Caudate nucleus (tissue), 63 donors: ENCODE measurements at places on chromosomes 16 and 17.

DNA sequence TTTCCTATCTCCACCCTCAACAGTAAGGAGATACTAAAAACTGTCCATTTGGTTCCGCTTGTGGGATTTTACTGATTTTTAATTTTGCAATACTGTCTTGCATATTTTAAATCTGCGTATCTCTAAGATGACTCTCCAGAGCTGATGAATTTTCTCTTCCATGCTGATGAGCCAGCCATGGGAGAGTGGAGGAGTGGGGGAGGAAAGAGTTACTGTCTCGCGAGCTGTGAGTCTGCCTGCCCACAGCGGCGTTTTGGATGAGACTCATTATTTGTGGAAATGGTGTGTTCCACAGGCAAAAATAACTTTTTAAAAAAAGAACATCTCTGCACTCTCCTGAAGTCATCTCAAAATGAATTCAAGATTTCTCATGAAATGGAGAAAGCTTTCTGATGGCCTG is 34.6 kb upstream of the MYOCD start:
- DNase-seq, result no peak

DNA sequence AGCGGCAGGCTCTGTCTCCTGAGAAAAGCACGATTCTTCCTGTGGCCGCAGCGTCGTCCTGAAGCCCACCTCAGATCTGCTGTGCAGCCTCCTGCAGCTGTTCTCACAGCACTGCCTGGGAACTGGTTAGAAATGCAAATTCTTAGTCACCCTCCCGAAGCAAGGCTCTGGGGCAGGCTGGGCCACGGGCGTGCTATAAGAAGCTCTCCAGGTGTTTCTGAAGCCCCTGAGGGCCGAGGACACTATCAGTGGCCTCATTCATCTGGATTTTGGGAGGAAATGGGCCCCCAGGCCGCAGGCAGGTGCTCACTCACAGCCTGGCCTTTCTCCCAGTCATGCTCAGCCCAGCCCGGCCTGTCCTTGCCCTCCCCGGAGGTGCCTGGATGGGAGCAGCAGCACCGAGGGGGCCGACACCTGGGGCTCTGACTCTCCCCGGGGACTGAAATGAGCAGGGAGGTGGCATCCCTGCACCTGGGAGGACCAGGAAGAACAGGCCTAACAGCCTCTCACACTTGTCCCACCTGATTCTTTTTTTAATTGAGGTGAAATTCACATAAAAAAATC is 10.4 kb upstream of the NLRC3 start:
- DNase-seq, result no peak

DNA sequence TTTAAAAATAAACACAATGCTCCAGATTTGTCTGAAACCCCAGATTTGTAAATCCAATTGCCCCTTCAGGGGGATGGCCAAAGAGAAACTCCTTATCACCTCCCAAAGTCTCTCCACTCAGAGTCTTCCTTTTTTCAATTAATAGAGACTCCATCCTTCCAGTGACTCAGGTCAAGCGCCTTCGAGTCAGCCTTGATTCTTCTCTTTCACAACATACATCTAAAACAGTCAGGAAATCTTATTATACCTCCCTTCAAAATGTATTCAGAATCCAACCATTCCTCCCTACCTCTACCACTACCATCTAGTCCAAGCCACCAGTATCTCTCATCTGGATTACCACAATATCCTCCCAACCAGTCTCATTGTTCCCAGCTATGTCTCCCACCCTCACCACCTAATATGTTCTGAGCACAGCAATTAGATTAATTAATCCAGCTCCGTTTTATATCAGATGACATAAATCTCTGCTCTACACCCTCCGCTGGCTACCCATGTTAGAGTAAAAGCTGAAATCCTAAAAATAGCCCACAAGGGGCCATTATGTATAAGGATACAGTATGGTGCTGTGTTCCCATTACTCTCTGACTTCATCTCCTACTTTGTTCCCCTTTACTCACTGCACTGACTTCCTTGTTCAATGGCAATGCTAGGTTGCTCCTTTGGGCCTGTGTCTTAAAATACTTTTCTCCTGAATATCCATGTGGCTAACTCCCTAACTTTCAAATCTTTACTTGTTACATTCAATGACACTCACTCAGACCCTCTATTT is 11.8 kb downstream of the SIAH1 start:
- no peak for DNase-seq

- no peak for DNase-seq
These were observed 259.4 kb upstream of the AXIN2 start for GRCh38 chr17:65820811-65821210.

DNA sequence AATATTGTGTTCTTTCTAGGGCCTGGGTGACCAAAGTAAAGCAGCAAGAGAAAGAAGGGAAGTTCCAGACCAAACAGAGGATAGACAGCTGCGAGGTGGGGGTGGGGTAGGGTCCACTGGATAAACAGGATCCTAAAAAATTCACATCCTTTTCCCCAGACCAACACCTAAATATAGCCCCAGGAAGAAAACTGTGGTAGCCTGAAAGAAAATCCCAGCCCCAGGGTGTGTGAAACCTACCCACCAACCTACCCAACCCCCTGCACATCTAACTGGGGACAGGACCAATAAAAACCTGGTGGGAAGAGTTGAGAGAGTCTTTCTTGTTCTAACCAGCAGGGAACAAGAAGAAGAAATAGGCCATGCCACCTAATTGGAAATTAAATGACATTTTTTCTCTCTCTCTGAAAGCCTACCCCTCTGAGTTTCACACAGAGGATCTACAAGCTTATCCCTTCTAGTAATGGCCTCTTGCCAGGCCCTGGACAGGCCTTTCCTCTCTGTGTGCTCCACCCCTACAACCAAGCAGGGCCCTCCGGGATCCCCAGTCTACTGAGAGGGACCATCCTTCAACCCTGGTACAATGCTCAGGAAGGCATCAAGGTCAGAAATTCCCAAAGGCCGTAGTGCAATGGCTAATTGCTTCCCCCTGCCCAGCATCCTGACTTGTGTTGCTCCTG is 12.0 kb downstream of the MYO18A start:
- no peak for DNase-seq

GRCh38 chr17:8791248-8791909 is 7.8 kb downstream of the MFSD6L start:
- DNase-seq, result no peak

DNA sequence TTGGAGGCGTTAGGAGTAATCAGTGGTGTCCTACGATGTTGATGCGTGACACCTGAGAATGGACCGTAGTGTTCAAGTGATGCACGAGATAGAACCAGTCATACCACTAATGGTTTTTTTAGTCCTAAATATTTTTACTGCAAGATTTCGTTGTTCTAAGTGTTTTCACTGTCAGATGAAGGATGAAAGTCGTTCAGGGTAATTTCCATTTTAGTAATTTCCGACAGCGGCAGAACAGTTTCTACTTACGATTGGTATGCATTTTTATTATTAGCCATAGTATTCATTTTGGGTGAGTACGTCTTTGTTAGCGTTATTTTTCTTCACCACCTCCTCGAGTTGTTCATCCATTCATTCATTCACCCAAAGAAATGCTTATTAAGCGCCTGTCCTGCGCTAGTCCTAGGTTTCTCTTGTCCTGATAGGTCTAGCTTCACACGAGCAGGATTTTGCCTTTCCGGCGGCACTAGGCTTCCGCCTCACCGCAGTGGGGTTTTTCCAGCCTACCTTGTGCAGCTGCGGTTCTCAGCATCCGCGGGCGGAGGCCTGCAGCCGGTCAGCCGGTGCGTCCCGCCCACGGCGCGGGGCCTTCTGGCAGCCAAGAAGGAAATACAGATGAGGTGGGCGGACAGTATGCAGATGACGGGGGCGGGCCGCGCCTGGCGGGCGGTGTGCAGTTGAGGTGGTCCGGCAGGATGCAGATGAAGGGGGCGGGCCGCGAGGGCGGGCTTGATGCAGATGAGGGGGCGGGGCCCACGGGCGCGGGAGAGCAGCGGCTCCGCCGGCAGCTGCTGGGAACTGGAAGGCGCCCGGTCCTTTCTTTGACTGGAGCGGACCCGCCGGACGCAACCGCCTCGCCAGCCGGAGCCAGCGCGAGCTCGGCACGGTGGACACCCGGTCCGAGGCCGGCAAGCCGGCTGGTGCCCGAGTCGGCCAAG is 146.4 kb downstream of the SPECC1 start:
- DNase-seq, result peak; percentile 77

GRCh38 chr17:11825572-11826209 is 171.6 kb downstream of the ZNF18 start:
- no peak for DNase-seq

DNA sequence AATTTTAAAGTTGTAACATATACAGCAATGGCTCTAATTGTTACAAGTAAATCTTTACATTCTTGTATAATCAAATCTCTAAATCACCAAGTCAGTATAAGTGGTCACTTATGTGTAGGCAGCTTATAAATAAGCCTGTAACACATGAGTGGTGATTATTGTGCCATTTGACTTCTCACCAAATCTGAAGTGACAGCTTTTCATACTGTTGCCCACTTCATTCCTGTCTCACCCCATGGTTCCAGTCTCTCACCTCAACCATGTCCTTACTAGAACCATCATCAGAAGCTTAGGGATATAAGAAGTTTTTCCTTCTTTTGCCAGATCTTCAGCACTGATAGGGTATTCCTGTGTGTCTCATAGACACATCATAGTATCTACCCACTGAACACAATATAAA is 23.5 kb downstream of the TNRC6A start:
- DNase-seq, result no peak

GRCh38 chr17:2138761-2139160 is 83.9 kb downstream of the HIC1 start:
- DNase-seq, result no peak

GRCh38 chr17:78020717-78021108 is 62.2 kb downstream of the TNRC6C start:
- no peak for DNase-seq

GRCh38 chr16:84459941-84460405 is 44.5 kb downstream of the MEAK7 start:
- no peak for DNase-seq

- no peak for DNase-seq
These were observed 59.9 kb downstream of the TAOK1 start for GRCh38 chr17:29449865-29450671.

DNA sequence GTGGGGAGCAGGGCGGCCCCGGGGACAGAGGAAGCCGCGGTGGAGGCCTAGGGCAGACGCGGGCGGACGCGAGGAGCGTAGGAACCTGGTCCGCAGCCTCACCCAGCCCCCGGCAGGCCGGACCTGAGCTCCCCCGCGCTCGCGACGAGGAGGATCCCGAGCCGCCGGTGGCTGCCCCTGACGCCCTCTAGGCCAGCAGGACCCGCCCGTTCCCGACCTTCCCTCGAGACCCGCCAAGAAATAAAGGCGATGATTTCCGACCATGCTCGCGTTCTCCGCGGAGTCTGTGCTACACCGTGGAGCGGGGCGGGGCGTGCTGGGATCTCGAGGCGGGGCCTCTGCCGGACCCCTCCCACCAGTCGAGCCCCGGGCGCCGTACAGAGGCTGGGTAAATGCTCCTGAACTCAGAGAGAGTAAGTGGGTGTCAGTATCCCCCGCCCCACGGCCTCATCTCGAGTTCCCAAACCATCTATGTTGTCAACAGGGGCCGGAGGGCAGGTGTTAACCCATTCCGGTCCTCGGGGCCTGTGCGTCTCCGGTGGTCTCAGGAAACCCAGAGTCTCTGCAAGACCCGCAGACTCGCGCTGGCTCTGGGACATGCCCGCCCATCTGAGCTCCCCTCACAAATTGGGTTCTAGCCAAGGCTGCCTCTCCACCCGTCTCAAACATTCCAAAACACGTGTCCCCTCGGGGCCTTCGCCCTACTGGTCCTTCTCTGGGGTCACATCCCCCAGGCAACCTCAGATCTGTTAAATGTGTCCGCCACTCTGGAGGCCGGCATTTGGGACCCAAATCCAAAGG is 13.7 kb downstream of the SYCE1L start:
- no peak for DNase-seq

- DNase-seq, result no peak
These were observed 447.8 kb upstream of the GOT2 start for GRCh38 chr16:59181821-59182420.

DNA sequence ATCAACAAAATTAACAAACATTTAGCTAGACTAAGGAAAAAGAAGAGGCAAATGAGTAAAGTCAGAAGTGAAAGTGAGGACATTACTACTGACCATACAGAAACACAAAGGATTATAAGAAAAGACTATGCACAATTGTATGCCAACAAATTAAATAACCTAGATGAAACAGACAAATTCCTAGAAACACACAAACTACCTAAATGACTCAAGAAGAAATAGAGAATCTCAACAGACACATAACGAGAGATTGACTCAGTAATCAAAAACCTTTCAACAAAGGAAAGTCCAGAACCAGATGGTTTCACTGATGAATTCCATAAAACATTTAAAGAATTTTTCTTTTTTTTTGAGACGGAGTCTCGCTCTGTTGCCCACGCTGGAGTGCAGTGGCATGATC is 35.7 kb upstream of the MYLK3 start:
- DNase-seq, result no peak

GRCh38 chr16:54930869-54931119 is 129 bp downstream of the IRX5 start:
- no peak for DNase-seq
